ENCODE measurements at places on chromosomes 6 and 20.

DNA sequence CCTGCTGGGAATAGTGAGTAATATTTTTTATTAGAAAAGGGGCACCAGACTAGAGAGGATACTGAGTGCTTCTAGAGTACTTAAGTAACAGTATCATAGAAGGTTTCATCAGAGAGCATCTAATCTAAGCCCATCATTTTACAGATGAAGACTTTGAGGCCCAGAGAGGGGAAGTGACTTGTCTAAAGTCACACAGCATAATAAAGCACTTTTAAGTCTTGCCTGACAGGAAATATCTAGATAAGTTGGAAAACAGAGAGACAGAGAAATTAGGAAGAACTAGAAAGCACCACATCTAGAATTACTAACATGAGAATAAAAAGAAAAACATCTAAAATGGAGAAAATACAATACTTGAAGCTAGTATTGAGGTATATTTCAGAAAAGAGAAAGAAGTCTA, 6.0 kb downstream of the HLA-DMA start:
- DNase-seq: no peak

GRCh38 chr6:159259441-159260125, 90.4 kb downstream of the FNDC1 start:
- DNase-seq: no peak

- DNase-seq: peak; percentile 22
Observed at GRCh38 chr6:90294614-90294988, 2.0 kb downstream of the BACH2 start.

DNA sequence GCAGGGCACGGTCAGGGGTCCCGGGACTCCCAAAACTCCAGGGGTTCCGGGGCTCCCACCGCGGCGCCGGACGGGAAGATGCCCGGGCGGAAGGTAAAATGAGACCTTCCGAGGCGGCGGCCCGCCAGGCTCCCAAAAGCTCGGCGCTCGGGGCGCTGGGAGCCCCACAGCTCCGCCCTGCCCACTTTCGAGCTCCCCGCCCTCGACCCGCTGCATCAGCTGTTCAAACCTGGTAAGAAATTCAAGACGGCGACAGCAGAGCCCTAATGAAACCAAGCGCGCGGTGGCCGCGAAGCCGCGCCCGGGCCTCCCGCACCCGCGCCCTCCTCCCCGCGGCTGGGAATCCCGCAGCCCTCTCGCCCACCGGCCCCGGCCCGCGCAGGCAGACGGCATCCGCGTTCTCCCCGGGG, 369 bp downstream of the SLC4A11 start:
- peak; percentile 28 for DNase-seq

DNA sequence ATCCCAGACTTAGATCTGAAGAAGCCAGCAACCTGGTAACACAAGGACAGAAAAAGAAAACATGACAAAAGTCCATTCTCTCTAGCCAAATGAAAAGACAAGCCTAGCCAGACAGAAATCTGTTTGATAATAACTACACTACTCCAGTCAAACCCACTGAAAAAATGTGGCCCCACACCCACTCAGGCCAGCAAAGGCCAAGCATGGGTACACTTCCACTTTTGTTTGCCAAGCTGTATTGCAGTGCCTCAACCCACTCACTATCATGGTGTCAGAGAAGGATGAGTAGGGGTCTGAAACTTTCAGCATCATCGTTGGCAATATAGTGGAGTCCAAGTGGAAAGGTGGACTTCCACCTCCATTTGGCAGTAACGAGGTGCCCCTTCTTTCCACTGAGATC, 45.8 kb downstream of the EPM2A start:
- no peak for DNase-seq

GRCh38 chr6:67594366-67594765, 1040.7 kb upstream of the ADGRB3 start:
- DNase-seq: no peak

GRCh38 chr6:41602864-41603608, 35.2 kb upstream of the MDFI start:
- peak; percentile 57 for DNase-seq

DNA sequence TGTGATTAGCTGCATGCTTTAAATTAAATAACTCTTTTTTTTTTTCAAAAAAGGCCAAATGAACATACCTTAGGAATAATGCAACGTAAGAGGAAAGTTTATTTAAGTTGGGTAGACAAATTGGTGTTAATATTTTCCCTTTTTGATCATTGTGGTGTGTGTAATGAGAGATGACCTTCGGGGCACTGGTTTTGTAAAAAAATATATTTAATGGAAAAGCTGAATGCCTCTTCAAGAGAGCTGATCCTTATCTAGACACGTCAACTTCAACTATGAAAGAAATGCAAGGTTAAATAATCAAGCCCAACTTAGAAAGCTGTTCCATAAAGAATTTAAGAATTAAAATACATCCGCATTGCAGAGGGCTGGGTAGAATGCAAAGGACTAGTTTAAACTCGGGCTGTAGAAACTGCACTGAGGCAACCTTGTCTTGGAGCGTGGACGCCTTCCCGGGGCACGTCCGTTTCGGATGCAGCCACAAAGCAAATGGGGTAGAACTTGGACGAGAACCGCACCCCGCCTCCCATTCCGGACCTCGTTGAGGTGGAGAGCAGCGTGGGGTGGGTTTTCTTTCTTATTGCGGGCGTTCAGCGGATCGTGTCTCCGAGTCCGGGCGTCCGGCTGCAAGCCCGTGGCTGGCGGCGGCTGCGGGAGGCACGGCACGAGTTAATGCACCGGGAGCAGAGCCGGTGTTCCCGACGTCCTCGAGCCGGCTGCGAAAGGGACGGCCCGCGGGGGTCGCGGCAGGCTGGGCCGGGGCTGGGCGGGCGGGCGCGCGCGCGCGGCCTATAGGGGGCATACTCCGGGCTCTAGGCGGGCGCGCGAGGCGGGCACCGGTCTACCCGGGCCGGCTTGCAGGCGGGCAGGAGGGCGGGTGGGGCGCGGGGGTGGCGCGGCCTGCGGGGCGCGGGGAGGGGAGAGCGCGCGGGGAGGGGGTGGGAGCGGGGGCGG, 1.9 kb downstream of the JARID2 start:
- peak; percentile 24 for DNase-seq

- DNase-seq: no peak
Observed at GRCh38 chr6:53280207-53280606, 68.5 kb downstream of the ELOVL5 start.

DNA sequence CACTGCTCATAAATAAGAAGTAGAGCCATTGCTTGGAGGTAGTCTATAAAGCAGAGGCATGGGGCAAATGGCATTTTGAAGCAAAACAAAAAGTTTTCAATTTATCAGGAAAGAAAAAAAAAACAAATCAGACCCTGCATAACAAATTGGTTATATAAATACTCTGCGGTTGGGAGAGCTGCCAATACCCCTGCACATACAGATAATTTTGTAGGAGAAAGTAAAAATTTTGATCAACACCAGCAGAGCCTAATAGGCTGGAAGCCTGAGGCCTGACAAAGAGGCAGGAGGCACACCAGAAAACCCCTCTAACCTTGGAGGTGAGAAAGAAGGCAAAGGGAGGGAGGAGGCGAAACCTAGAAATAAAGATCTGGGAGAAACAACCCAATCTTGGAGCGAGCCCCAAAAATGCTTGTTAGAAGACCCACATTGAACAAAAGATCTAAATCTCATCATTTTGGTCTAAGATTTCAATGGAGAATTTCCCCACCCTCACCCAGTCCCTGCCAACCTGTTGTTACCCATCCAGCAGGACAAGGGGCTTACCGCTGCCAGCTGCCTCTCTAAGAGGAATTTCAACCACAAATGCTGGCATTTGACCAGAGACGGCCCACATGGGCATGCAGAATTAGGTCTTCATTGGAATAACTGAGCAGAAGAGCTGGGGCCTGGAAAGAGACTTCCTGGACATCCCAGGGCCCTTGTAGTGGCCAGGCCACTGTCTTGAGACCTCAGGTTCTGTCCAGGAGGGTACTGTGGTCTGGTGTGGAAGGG, 28.4 kb downstream of the FOXA2 start:
- no peak for DNase-seq

DNA sequence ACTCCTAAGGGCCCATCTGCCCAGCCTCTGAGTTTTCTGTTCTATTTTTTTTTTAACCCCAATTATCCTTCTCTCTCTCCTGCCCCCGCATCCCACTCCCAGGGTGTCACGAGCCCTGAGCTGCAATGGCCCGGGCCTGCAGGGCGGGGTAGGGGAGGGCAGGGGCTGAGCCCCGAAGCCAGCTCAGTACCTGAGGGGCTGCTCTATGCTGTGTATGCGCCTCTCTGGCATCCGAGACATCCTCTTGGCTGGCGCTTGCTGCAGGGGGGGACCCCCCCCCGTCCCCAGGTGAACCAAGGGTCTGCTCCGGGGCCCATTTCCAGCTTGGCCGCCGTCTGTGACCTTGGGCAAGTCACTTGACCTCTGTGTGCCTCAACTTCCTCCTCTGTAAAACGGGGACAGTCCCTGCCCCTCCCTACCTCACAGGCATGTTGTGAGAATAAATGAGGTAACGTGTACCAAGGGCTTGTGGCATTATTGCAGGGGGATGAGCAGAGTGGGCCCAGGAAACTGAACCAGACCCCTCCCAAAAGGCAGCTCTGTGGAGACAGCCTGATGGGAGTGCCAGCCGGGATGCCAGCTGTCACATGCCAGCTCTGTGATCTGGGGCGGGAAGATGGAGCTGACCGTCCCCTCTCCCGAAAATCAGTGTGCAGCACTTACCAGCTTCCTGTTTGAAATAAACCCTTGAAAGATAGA, 13.0 kb upstream of the MYL9 start:
- DNase-seq: no peak

GRCh38 chr6:40256831-40257230, 322.6 kb upstream of the MOCS1 start:
- no peak for DNase-seq

DNA sequence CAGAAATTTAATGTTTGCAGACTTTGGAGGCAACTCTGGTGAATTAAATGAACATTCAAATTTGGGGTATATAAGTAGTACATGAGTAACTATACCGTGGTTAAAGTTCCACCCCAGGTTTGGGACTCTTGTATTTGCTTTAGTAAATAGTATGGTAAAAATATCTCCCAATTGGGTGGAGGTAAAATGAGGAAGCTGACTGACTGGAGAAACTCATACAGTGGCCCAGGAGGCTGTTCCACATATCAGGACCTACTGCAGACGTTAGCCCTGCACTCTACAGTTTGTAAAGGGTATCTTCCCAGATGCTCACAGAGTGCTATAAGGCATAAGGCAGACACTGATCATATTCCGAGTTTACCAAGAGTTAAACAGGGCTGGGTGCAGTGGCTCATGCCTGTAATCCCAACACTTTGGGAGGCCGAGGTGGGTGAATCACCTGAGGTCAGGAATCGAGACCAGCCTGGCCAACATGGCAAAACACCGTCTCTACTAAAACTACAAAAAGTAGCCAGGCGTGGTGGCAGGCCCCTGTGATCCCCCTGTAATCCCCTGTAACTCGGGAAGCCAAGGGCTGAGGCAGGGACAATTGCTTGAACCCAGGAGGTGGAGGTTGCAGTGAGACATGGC, 53.7 kb downstream of the CPXM1 start:
- no peak for DNase-seq

- DNase-seq: no peak
Observed at GRCh38 chr20:38260025-38260377, 534 bp downstream of the KIAA1755 start.

DNA sequence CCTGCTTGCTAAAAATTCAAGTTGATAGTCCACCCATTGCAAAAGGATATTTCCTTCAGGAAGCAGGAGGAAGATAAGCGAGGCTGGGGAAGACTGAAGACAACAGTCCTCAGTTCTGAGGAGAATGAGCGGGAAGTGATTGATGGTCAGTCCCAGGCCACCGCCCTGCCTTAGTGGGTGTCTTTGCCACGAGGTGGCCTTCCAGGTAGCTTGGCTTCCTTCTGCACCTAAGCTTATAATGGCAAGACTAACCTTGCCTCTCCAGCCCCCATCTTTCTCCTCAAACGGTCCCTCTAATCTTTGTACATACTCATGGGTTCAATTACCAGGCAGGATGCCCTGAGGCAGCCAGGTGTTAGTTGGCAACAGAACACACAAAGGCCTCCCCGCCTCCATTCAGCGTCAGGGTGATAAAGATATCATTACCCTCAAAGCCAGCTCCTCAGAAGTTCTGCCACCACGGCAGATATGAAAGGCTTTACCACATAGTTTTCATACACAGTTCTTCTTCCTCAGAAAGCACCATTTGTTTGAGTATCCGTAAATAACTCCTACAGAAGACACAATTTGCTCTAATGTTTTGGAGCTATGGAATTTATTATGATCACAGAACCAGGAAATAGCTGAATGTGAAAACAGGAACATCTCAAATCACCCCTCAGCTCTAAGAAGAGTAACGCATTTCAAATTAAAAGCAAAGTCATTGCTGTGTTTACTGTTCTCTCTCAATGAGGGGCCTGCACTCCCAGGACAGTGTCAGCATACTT, 249.4 kb downstream of the ATXN1 start:
- DNase-seq: peak; percentile 18

DNA sequence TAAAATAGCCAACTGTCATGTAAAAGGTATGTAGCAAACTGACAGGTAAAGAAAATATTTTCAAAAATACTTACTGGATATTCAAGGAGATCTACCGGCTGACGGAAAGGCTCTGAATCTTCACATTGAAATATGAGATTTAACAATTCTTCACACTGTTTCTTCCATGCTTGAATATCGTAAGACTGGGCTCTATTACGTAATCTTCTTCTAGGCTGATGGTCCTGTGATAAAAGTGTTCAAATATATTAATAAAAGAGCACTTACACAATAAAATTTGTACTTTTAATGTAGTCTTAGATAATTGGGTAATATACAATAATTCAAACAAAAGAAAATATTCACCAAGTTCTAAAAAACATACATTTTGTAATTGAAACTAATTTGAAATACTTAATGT, 87.4 kb downstream of the IRAK1BP1 start:
- DNase-seq: no peak

GRCh38 chr6:45416700-45417099, 39.0 kb upstream of the SUPT3H start:
- no peak for DNase-seq

DNA sequence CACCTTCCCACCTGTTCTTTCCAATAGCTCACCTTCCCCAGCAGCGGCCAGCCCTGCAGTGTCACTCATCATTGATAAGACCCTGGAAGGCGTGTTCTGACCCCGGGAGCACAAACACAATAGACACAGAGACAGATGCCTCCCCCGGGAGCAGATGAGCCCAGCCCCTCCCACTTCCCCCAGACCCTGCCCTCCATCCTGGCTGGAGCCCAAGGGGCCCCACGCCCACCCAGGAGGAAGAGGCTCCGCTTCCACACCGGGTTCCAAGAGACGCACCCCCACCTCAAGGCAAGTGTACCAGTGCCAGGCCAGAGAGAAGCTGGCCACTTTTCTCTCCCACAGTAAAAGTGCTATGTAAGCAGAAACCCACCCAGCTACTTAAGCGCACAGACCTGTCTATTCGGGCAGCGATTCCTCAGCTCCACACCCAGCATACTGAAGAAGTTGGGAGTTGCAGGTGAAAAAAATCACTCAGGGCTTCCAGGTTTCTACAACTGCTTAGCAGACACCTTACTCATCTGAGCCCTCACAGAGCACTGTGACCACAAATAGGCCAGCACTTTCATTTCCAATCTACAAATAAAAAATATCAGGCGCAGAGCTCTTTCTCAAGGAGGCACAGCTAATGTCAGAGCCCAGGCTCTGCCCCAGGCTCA, 93.4 kb upstream of the NXT1 start:
- DNase-seq: no peak

DNA sequence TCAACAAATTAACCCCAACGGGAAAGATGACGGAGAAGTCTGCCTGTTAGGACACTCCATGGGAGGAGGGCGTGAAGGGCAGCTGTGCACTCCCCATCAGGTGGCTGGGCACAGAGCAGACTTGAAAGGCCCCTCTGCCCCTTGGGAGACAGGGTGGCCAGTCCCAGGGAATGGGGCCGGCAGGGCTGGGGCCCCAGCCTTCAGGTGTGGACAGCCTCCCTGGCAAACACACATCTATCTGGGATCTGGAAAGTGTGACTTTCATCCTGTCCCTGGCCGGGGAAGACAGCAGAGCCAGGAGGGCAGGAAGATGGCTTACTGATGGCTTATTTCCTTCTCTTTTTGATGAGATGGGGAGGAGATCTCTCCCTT, 4.5 kb upstream of the FRMD1 start:
- DNase-seq: no peak
